ENCODE measurements at places on chromosomes 16 and 17. TPM values are rescaled to one million over a fixed set of nuclear protein-coding genes. Genes with fewer than 3 reads are reported as not detected.

Gene TM4SF5
- not detected for total RNA-seq

Gene OTOP3
- total RNA-seq: not detected

Gene EMP2
- 32.8 TPM for total RNA-seq

Gene FA2H
- not detected for total RNA-seq

Gene GRB7
- total RNA-seq: 0.13 TPM

Gene EFNB3
- total RNA-seq: 0.39 TPM

Gene KRT33B
- total RNA-seq: not detected

Gene PPP1R27
- total RNA-seq: not detected

Gene SKAP1
- not detected for total RNA-seq

Gene MCRIP1
- 125 TPM for total RNA-seq

Gene PSMD12
- 29.2 TPM for total RNA-seq

Gene NOD2
- total RNA-seq: 0.26 TPM

Gene NPIPA8
- not detected for total RNA-seq

Gene LPO
- total RNA-seq: 0.07 TPM

Gene ZG16B
- 0.13 TPM for total RNA-seq

Gene KCTD2
- total RNA-seq: 23.1 TPM

Gene TMC8
- 0.13 TPM for total RNA-seq

Data from smooth muscle cell of the pulmonary artery (primary cell).